GM06990 (cell line): ENCODE measurements at places on chromosomes 2 and 18.

GRCh38 chr2:235219048-235219447, 267.2 kb downstream of the SH3BP4 start:
- no peak for DNase-seq

- no peak for DNase-seq
Observed at GRCh38 chr2:136253288-136254004, 135.5 kb upstream of the CXCR4 start.

DNA sequence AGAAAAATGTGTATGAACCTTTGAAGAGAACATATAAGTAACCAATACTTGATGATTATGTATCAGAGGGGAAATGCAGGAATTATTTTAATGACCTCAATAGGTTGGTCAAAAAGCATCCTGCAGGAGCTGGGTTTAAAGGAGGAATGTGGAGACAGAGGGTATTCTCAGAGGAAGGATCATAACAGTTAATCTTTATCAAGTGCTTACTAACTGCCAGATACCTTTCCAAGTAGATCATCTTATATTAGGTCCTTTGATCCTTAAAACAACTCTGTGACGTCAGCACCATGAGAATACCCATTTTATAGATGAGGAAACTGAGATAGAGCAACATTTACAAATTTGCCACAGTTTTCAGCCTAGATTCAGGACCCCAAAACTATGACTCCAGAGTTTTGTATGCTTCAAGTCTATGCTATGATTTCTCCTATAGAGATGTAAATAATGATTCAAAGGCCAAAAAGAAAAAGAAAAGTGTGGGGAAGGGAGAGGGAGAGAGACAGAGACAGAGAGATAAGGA, 3.0 kb downstream of the RFTN2 start:
- DNase-seq, result no peak

- no peak for DNase-seq
Observed at GRCh38 chr2:123521854-123522253, 503.2 kb upstream of the CNTNAP5 start.

- DNase-seq, result no peak
Observed at GRCh38 chr18:79687806-79688205, 8.2 kb downstream of the CTDP1 start.

DNA sequence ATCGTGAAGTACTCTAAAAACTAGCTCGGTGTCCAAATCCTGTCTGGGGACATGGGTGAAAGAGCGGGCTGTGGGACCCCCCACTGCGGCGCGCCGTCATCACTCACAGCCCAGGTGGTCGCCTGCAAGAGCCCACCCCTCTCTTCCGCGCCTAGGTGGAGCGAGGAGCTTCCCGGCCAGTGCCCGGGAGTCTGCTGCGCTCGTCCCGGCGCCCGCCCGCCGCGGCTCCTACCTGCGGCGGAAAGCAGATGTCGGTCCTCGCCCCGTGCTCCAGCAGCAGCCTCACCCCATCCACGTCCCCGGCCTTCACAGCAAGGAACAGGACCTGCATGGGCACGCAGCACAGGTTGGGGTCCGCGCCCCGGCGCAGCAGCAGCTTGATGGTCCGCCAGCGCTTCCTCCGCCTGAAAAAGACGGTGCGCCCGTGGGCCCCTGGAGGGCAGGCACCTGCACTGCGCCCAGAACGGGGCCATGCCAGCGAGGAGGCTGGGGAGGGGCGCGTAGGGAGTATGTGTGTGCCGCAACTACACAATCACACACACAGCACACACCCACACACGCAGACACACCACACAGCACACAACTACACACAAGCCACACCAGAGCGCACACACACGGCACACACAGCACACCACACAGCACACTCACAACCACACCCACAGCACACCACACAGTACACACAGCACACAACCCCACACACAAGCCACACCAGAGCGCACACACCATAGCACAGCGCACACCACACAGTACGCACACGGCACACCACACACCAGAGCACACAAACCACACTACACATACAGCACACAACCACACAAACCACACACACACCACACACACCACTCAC, 37.4 kb downstream of the ANKMY1 start:
- no peak for DNase-seq

GRCh38 chr2:189951791-189952535, 110.6 kb downstream of the MSTN start:
- peak; percentile 21 for DNase-seq

DNA sequence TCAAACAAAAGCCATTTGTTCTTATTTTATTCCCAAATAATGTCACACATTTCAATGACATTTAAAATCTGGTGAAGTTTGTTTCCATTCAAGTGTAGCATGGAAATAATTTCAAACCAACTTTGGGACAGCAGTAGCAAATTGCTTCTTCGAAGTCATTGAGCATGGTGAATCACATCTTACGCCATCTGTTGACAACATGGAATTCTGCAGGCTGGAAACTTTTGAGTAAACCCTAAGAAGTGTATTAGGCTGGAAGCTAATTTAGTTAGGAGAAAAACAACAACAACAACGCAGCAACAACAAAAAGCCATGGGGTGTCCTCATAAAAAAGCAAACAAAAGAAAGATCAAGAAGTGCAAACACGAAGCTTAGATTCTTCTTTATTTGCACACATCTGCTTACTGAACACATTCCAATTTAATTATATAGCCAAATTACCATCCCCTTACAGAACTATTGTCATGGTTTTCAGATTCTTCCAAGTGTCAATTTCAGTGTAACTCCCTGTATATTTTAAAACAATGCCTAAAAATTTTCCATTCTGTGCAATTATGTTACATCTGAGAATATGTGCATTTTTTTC, 659.0 kb upstream of the CDH7 start:
- no peak for DNase-seq

DNA sequence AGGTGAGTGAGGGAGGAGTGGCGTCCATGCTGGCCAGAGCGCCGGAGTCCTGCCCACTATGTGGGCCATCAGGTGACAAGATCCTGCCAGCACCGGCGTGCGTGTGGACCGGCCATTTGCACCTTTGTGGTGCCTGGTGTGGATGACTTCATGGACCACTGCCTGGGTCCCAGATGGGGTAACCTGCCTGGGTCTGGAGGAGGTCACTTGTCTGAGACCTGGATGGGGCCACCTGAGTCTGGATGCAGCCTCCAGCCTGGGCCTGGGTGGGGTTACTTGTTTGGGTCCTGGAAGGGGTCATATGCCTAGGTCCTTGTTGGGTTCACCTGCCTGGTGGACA, 299.6 kb downstream of the NDUFA10 start:
- no peak for DNase-seq

GRCh38 chr18:42187611-42188380, 232.8 kb downstream of the PIK3C3 start:
- no peak for DNase-seq

GRCh38 chr2:12303181-12304030, 413.3 kb upstream of the TRIB2 start:
- DNase-seq, result peak; percentile 28

- DNase-seq, result no peak
Observed at GRCh38 chr18:54117853-54118773, 106.4 kb downstream of the MBD2 start.

- no peak for DNase-seq
Observed at GRCh38 chr2:240254337-240255164, 114.1 kb upstream of the OTOS start.
